Regular cardiac myocyte (primary cell): ENCODE measurements at places on chromosomes 5 and 9. TPM values are rescaled to one million over a fixed set of nuclear protein-coding genes. Genes with fewer than 3 reads are reported as not detected.

Gene COL15A1
- 5.9 and 122 TPM in 2 replicates for total RNA-seq

Gene ACOT12
- total RNA-seq = under 0.01 TPM in 2 replicates

Gene SLC23A1
- not detected in 2 replicates for total RNA-seq

Gene SLC6A18
- not detected in 2 replicates for total RNA-seq
